ENCODE measurements at places on chromosomes 2 and 18. TPM values are rescaled to one million over a fixed set of nuclear protein-coding genes. Genes with fewer than 3 reads are reported as not detected.
A peak's percentile ranks its signal among the peaks of the same experiment; 100 is the strongest.

DNA sequence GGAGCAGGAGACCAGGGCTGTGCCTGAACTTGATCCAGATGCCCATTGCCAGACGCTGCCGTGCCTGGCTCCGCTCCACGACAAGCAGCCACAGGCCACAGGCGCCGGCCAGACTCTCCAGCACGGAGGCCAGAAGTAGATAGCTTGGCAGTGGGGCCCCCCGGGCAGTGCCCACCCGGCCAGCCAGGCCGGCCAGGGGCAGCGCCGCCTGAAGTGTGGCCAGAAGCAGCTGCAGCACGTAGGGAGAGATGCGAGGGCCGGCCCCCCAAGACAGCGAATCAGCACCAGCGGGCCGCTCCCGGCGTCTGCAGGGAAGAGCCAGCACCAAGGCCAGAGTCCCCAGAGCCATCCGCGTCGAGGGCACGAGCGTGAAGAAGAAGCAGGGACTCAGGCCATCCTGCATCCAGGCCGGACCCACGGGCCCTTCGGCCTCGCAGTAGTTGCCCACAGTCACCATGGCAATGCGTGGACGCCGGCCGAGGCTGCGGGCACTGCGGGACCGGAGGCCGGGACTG is 484 bp downstream of the ABCB6 start:
- no peaks in the 10 kb centered on the region for H3K27me3 ChIP-seq
- peak overlapping the region; percentile 95 for H3K27ac ChIP-seq
- peaks cover 47% of the 10 kb centered on the region for H3K4me1 ChIP-seq
- peak overlapping the region; percentile 50 for H3K4me3 ChIP-seq
- peaks cover 65% of the 10 kb centered on the region for H3K36me3 ChIP-seq

PSMA8 gene
- total RNA-seq = not detected

TRIM54 gene
- not detected for total RNA-seq

DNA sequence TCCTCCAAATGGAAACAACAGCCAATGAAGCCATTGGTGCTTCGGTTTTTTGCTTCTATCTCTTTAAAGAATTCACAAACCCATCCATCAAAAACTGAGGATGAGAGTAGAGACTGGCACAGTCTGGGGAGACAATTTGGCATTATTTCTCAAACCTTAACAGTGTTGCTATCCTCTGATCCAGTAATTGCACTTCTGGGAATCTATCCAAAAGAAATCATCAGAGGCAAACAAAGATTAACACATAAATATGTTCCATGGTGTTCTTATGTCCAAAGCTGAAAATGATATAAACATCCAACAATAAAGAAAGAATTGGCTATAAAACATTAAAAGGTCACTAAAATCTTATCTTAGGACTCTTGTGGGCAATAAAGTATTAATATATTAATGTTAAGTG is 35.1 kb downstream of the REEP1 start:
- H3K4me3 ChIP-seq = no peak overlapping the region
- H3K27me3 ChIP-seq = no peaks in the 10 kb centered on the region
- H3K4me1 ChIP-seq = peaks cover 39% of the 10 kb centered on the region
- DNase-seq = no peak
- no peak overlapping the region for H3K27ac ChIP-seq

DNA sequence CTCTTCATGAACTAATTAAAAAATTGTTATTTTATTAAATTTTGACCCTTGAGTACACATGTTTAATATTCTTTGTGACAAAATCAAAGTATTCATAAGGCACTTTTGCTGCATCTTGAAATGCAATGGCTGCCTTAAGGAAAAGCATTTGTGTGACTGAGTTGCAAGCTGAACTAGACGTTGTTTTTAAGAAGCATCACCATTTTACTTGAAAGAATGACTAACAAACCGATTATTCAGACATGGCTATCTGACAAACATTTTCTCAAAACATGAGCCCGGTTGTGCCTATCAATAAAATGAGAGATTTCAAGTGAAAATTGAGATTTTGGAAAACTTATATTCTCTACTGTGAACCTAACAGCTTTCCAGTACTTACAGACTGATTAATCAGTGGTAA is 2.8 kb downstream of the GCFC2 start:
- no peak overlapping the region for H3K27ac ChIP-seq
- H3K4me3 ChIP-seq = no peak overlapping the region
- no peaks in the 10 kb centered on the region for H3K27me3 ChIP-seq

EMILIN1 gene
- 51.1 TPM for total RNA-seq

IL1A gene
- not detected for total RNA-seq

CNGA3 gene
- 1.1 TPM for total RNA-seq

DNA sequence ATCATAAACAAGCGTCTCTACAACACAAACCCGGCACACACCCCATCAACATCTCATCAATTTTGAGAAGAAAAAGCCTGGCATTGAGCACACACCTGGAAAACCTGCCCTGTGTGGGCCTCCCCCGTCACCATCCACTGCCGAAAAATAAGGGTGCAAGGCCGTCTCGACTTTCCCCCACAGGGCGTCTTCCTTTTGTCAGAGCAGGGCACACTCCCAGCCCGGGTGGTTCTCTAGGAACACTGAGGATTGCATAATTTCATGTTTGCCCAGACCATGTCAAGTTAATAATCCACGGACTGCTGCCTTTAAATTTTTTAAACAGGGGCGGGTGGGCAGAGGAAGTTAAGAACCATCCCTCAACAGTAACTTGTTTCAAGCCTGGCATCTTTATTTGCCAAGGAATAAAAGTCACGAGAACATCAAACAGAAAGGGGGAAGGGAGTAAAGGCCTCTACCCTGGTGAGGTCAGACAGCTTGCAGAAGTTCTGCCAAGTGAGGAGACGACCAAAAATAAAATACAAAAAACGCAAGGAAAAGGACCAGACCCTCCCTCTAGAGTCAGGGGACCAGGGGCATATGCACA is 2.1 kb downstream of the TFCP2L1 start:
- peak overlapping the region; percentile 87 for H3K27ac ChIP-seq
- peaks cover 64% of the 10 kb centered on the region for H3K27me3 ChIP-seq
- H3K4me1 ChIP-seq = peaks cover 32% of the 10 kb centered on the region
- peak; percentile 43 for DNase-seq
- H3K36me3 ChIP-seq = no peaks in the 10 kb centered on the region
- H3K4me3 ChIP-seq = peak overlapping the region; percentile 51
